ENCODE measurements at places on chromosomes 11 and 22. TPM values are rescaled to one million over a fixed set of nuclear protein-coding genes. Genes with fewer than 3 reads are reported as not detected.

GRCh38 chr11:119362741-119363080, 16.2 kb upstream of the MFRP start:
- no peak for DNase-seq

Gene TTLL8
- not detected for total RNA-seq

Gene MPZL3
- total RNA-seq, result 0.32 TPM

Gene INPP5J
- 0.43 TPM for total RNA-seq

GRCh38 chr22:49195636-49196035, 632.0 kb downstream of the BRD1 start:
- DNase-seq, result no peak

Gene YWHAH
- total RNA-seq, result 140 TPM

- DNase-seq, result no peak
Measured at GRCh38 chr11:122769126-122769780, 69.0 kb upstream of the CRTAM start.

DNA sequence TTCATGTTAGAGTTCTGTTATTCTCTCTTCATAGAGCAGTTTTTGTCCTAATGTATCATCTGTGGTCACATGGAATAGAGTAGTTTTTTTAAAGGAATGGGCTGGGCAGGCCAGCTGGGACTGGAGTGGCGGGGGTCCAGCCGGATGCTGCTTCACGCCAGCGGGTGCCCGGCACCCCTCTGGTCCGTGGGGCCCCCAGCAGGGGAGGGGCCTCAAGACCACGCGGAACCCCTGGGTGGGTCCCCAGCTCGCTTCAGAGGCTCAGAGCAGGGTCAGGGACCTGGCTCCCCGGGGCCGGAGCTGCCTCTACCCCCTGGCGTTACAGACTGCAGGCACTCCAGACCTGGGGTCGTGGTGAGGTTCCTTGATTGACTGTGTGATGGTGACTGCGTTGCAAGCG, 159.1 kb upstream of the HSD17B12 start:
- DNase-seq, result no peak

Gene HTR3B
- total RNA-seq, result not detected

GRCh38 chr11:16011396-16011795, 344.9 kb downstream of the SOX6 start:
- no peak for DNase-seq

DNA sequence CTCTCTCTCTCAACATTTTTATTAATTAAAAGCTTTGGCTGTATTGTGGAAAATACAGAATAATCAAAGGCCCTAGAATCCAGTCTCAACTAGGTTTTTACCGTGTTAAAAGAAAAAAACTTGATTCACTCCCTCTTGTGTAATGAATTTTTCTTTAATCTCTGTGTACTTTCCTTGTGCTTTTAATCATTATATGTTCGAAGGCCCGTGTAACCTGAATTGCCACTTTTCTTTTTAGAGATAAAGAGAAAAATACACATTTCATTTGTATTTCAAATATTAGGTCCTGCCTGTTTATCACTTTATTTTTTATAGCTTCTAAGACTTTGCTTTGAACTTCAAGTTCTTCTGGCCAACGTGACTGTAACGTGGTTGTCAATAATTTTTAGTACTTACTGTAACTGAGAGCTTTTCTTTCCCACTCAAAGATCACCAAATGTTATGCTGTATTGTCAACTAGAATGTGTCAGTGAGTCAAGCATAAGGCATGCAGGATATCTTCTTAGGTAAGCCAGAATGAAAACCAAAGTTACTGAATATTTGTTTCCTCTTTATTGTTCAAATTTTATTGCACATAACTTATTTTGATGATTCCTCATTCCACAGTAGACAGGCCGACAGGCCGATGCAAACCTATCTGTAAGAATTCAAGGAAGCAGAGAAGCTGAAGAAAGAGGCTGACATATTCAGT, 23.3 kb upstream of the FAR1 start:
- DNase-seq, result no peak

GRCh38 chr11:6542727-6543126, 45.6 kb downstream of the DNHD1 start:
- no peak for DNase-seq

GRCh38 chr22:45019861-45020655, 10.3 kb upstream of the PHF21B start:
- no peak for DNase-seq

DNA sequence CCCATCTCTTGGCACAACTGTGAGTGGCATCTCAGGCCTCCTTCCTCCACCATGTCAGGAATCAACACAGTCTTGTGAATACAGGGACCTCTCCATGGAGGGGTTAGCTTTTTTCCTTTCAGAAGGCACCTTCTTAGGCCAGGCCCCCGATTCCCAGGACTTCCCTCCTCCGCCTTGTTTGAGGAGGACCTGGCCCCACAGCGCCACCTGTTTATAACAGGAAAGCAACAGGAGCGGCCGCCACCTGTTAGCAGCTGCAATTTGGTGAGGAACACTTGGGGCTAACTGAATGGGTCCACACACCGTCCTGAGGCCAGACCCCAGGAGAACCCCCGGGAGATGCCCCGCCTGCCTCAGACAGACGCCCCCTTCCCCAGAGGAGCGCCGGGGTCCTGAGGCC, 3.8 kb upstream of the PKP3 start:
- no peak for DNase-seq

DNA sequence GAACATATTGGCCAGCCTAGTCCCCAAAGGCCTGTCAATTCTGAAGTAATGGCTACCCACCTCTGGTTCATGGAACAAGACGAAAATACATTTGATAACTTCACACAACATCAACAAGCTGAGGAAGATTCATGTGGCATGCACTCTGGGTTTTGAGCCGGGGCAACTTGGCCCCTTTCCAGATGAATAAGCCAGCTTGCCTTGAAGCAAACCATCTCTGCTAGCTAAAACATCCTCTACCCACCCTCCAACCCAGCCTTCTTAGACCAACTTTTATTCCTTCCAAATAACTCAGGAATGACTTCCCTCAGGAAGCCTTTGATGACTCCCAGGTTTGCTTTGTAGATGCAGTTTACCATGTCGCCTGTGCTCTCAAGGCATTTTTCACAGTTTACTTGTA, 94.4 kb downstream of the SLC1A2 start:
- no peak for DNase-seq

DNA sequence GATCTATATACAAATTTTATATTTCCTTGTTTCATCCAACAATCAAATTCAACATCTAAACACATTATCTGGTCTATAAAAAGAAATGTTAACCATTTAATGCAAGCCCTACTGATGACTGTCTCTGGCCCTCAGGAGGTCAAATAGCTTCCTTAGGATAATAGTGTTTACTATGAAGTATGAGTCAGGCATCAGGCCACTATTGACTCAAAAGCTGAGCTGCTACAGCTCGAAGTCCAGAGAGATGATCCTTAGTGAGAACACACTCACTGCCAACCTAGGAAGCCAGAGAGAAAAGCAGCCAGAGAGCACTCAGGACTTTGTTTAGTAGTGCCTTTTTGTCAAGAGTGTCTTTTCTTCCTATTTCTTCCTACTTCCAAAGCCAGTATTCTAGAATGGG, 171.8 kb downstream of the SOX6 start:
- DNase-seq, result peak; percentile 64

GRCh38 chr11:95764267-95764898, 25.2 kb downstream of the FAM76B start:
- peak; percentile 69 for DNase-seq

GRCh38 chr11:133107763-133108162, 424.5 kb downstream of the OPCML start:
- no peak for DNase-seq

Gene PATE1
- total RNA-seq, result not detected

GRCh38 chr11:17691550-17691949, 27.8 kb upstream of the MYOD1 start:
- no peak for DNase-seq

Gene FAM83F
- total RNA-seq, result not detected

Gene GLYATL2
- 0.97 TPM for total RNA-seq

- peak; percentile 98 for DNase-seq
Measured at GRCh38 chr11:46296528-46297448, 19.3 kb downstream of the CREB3L1 start.

GRCh38 chr22:40241200-40241763, 63.6 kb downstream of the TNRC6B start:
- DNase-seq, result no peak

Gene APOA4
- not detected for total RNA-seq

- DNase-seq, result no peak
Measured at GRCh38 chr11:125649465-125650166, 24.7 kb downstream of the CHEK1 start.

DNA sequence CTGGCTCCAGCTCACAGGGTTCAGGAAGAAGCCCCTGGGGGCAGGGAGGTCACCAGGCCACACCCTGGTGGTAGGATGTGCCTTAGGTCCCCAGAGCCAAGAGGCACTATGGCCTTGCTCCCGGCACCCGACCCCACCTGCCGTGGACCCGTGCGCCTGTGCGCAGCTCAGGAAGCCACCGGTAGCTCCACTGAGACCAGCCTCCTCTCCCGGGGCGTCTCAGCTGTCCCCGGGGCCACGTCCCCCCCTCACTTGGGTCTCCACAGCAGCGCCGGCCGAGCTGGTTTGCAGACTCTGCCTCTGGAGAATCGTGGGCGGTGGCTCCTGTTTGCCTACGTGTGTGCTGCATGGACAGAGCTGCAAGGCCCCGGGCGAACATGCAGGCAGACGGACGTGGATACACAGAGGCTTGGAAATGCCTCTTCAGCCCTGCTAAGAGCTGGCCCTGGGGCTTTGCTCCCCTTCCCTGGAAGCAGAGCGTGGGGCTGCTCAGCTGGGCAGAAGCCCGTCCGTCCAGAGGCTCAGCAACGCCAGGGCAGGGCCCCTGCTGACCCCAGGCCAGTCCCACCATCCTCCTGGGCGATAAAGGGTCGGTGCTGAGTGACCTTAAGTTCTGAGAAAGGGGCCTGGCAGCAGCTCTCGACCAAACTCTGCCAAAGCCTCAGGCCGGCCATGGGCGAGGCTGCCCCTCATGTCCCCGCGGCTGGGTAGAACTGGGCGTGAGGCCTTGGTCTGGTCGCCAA, 15.3 kb upstream of the MUC5B start:
- DNase-seq, result no peak

GRCh38 chr11:128888034-128888985, 2.8 kb upstream of the KCNJ5 start:
- no peak for DNase-seq

Gene GDPD4
- 0.64 TPM for total RNA-seq
